Stimulated activated CD8-positive, alpha-beta memory T cell treated with anti-CD3 and anti-CD28 coated beads, Interleukin-15, amount 100 ng/mL, for 4 hours (primary cell): ENCODE measurements at places on chromosomes 12 and 14.

DNA sequence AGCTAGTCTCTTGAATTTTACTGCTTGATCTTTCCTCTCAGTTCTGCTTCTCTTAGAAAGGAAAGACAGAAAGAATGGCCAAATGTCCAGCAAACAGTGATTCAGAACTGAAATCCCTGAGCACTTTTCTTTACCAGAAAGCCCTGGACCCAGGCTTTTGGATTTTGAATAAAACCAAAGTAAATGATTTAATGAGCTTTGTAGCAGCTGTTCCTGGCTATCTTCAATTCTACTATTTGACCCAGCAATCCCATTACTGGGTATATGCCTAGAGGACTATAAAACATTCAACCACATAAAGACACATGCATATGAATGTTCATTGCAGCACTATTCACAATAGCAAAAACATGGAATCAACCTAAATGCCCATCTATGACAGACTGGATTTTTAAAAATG lies 187.2 kb downstream of the PRKD1 start:
- no peak for DNase-seq

GRCh38 chr12:92732216-92732615 lies 29.4 kb downstream of the PLEKHG7 start:
- DNase-seq: no peak

GRCh38 chr12:5433081-5433844 lies 1.4 kb downstream of the NTF3 start:
- no peak for DNase-seq

DNA sequence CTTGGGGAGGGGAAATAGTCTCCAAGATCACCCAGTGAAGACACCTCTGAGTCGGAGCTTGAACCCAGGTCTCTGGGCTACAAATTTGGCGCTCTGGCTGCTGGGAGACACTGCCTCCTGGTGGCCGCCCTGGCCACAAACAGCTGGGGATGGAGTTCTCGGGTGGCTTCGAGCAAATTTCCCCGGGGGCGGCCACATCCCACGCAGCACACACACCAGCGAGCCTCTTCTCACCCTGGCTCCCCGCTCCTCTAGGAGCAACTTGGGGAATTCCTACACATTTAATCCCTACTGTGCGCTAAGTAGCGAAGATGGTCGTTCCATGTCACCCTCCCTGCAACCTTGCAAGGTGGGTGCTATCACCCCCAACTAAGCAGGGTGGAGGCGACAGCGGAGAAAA lies 66.2 kb upstream of the BEGAIN start:
- DNase-seq: no peak

- no peak for DNase-seq
These were observed 28.2 kb downstream of the GALNT16 start for GRCh38 chr14:69288011-69288771.

GRCh38 chr12:120367233-120367923 lies 1.6 kb downstream of the MSI1 start:
- DNase-seq: no peak

GRCh38 chr12:105420046-105420445 lies 89.6 kb downstream of the C12orf75 start:
- DNase-seq: no peak
